ENCODE measurements at places on chromosomes 1 and 21.

DNA sequence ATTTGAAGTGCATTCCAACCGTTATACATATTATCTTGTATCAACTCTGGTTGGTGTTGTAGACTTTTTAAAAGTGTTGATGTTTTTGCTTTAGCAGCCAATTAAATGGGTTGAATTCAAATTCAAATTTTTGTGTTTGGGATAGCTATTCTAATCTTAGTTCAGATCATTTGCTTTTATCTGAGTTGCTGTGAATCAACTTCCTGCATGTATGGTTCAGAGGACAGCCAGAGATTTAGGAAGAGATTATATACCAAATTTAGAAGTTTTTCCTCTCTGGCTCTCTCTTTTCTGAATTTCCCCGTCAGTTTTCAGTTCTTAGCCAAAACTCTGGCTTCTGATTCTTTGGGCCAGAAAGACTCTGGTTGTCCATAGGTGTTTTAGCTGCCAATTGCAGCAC lies 415.5 kb downstream of the NUF2 start:
- DNase-seq, result no peak

- DNase-seq, result no peak
Observed at GRCh38 chr1:95028954-95029353, 43.8 kb downstream of the ALG14 start.

GRCh38 chr1:229863651-229864545 lies 203.1 kb upstream of the GALNT2 start:
- no peak for DNase-seq

GRCh38 chr1:83845437-83846071 lies 153.4 kb downstream of the TTLL7 start:
- DNase-seq, result no peak

DNA sequence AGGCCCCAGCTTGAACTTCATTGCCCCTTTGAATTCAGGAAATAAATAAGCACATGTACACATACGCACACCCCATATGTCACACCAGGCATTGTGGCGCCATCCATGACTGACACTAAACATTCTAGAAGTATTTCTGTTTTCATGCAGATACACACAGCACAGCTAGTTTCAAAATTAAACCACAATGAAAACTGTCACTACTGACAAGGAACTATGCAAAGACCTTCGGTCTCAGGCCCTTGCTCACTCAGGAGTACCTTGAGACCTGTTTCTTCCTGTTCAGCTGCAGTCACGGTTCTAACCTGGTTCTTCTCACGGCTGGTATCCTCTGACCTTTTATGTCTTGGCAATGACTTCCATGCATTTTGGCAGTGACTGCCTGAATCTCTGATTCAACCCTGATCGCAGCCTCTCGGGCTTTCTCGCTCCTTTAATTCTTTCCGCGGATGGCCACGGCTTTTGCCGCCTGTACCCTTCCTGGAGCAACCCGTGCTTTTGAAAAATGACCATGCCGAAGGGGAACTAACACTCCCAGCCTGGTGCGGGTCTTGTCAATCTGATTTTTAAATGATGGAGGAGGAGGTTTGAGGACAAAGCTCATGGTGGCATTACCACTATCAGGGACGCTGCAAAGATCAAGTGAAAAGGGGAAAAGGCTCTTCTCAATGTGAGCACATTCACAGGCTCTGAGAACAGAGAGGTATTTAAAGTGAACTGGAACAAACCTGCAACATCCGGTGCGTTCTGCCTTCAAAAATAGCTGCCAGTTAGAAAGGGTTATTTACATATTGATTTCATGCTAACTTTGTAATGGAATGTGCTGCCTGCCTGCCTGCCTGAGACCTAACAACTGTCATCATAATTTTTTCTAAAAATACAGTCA lies 384.6 kb downstream of the RRAGC start:
- no peak for DNase-seq

GRCh38 chr21:37700641-37701202 lies 215.5 kb downstream of the KCNJ6 start:
- peak; percentile 73 for DNase-seq

DNA sequence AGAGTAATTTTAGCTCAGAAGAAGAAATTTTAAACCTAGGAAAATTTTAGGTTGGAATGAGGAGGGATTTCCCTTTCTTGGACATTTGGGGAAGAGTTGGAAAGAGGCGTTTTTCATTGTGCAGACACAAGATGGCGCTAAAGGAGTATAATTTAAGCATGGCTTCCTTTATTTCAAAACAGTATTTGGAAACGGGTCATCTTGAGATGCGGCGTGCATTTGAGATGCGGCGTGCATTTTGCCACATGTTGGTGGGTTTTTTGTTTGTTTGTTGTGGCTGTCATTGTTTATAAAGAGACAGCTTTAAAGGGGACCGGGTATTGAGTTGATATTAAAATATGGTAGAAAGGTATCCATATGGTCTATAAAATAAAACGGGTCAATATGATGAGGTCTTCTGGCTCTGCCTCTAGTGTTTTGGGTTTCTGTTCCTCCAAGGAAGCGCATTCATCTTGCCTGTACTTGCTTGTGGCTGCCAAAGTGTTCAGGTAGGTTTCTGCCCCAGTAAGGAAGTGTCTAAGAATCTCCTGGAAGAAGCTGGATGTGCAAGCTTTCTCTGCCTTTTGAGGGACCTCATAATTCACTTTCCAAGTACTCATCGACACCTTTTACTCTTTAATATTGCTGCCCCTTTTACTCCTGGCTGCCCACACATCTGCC lies 210.3 kb downstream of the SLC35F3 start:
- peak; percentile 47 for DNase-seq

DNA sequence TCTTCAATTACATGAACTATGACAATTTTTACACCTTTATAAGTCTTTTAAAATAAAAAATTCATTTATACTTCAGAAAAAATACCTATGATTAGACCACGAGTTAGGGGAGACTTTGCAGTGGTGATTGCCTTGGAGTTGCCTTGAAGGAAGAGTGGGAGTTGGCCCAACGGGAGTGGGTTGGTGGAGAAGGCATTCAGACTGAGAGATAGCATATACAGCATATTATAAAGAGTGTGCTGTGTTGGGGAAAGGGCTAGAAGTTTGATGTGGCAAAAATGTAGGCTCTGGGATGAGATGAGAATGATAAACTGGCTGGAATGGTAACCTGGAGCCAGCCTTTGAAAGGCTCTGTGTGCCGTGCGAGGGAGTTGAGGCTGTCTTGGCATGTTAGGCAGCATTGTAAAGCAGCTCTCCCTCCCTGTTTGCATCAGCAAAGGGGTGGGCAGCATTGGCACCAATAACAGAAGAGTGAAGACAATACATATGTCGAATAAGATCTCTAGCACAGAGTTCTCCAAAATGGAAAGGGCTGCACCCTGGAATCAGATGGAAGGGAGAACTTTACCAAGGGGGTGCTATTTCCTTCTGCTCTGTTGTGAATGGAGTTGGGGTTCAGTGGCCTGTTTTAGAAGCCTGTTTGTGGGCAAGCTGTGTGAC lies 24.4 kb downstream of the MPZL1 start:
- no peak for DNase-seq

- no peak for DNase-seq
Observed at GRCh38 chr1:227127891-227128290, 187.8 kb downstream of the COQ8A start.

DNA sequence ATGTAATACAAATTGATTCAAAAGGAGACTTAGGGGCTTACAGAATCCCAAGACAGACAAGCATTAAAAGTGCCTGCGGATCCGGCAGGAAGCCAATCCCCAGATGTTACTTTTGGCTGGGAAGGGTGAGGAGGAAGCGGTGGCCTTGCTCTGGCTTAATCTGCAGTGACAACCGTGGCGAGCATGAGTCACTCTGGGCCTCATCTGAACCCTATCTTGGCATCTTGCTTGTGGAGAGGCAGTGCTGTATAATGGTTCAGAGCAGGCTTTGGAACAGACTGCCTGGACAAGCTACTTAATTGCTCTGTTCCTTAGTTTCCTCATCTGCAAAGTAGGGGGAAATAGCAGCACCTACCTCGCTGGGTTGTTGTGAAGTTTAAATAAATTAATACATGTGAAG lies 74.1 kb downstream of the XCL2 start:
- no peak for DNase-seq

DNA sequence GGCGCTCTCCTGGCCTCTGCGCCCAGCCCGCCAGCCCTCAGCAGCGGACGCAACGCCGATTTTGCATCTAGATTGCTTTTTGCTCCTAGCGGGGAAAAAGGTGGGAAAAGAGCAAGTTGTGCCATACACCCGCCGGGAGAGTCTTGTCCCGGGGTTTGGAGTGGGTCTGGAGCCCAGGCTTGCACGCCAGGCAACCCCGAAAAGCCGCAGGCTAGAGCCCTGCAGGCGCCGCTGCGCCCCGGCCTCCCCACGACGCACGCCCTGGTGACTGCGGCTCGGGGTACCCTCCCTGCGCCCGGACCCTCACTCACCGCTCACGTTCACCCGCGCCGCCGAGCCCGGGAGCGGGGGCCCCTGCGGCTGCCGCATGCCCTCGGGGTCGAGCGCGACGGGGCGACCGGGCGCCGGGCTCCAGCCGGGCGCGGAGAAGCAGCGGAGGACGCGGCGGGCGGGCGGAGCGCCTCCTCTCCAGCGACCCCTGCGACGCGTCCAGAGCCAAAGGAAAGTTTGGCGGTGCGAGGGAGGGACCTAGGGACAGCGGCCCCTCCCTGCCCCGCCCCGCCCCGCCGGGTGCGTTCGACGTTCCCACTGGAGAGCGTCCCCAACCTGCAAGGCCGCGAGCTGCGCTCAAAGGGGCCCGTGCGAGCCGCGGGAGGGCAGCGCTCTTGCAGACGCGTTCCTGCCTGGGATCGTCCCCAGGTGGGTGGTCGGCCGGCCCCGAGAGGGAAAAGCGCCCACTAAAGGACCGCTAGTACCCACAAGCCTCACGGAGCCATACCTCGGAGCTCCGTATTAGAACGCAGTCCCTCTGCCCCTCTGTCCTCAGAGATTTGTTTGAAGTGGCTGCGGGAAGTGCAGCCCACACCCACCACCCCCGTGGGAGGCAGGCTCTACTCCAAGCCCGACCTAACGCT lies at the start of gene LPAR3:
Gene LPAR3 (minus strand): TSS at position 502 of the 914 bp plus-strand sequence. CDS start 27,086 bp downstream, outside the sequence.
- no peak for DNase-seq

DNA sequence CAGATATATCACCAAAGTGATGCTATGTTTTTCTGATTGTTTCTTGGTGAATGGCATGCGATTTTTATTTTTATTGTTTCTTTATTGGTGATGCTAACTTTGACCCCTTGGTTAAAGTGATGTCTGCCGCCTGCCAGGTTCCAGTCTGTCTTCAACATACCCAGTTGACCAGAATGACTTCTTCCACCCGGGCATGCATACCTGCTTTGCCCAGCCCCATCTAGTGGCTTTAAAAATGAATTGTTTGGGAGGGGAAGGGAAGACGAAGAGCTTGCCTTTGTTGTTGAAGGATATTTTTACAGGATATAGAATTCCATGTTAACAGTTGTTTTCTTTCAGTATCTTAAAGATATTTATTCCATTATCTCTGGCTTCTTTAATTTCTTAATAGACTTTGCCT lies 65.1 kb downstream of the ATG4C start:
- no peak for DNase-seq

- DNase-seq, result no peak
Observed at GRCh38 chr1:230773396-230774033, 26.3 kb downstream of the CAPN9 start.

- no peak for DNase-seq
Observed at GRCh38 chr1:157117527-157118057, 18.0 kb upstream of the ETV3L start.

DNA sequence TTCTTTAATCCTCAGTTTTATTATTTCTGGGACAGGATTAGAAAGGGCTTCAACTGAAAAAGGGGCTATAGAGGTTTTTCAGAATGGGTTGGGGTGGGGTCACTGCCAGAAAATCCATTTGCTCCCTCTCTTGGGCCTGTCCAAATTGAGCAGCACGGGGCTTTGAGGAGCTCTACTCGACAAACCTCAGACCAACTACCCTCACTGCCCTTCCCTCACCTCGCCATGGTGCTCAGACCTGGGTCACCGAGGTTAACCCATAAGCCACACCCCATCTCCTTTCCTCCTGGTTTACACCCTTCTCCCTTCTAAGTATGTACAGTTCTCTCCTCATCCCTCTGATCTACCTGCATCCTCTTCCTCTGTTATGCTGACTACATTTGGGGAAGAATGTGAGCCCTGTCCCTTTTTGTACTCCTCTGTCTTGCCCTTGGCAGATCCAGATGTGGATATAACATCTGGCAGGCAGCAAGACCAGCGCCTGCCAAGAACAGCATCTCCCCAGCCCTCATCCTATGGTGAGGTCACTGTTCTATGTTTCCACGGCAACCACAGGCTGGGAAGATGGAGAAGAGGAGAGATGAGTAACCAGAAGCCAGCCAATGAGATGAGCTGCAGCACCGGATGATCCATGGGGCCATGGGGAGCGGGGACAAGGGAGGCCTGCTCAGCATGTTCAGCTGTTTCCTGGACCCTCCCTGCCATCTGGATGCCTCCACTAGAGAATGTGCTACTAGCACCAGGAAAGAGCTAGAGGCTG lies 3.7 kb upstream of the FABP3 start:
- DNase-seq, result no peak

DNA sequence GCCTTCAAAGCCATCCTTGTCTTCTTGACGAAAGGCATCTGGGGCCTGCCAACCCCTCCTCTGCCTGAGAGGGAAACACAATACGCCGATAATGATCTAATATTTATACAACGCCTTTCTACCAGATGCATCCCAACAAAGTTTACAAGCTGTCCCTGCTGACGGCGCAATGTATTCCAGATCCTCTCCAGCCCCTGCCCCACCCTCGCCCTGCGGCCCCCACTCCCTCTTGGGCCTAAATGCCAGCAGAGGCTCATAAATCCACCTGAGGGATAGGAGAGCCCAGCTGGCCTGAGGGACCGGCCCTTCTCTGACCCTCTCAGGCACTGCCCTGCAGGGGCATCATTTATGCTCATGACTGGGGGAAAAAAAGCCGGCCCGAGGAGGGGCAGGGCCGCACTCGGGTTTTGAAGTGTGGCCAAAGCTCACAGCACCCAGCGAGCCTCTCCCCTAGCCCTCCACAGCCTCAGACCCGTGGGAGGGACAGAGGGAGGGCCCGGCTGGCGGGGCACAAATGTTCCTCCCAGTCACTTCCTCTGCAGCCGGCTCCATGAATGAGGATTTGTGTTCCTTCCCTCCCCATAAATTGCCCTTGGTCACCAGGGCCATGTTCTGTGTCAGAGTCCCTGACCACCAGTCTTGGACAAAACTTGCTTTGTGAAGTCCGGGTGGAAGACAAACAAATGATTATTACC lies 140.3 kb downstream of the FOXD2 start:
- DNase-seq, result no peak

DNA sequence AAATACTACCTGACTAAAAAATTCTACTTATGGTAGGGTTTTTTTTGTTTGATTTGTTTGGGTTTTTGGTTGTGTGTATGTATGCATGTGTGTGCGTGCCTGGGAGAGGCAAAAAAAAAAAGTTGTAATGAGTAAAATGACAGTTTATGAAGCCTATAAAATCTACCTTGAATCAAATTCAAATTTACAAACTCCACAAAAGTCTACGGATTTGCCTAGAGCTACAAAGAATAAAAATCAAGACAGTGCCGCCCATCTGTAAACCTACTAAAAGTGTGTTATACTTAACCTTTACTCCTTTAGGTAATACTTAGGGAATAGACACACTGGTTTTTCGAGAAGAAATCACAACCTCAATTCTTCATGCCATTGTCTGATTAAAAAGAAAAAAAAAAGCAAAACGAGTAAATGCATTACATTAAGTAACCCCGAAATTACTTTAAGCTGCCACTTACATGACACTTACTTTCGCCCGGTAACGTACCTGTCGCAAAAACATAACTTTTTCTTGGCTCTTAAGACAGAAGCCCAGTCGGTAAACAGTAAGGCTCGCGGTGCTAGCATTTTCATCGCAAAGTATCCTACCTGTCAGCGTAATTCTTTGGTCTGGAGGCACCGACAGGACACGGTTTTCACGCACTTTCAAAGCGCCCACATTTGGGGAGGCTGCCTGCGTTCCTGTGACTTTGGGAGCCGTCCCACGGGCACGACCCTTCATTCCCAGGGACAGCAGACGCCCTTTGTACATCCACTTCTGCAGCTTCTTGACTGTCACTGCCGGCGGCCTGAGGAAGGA lies 951 bp downstream of the SYDE2 start:
- DNase-seq, result no peak
